Stomach (tissue), 19 donors: ENCODE measurements at places on chromosomes 4 and X. TPM values are rescaled to one million over a fixed set of nuclear protein-coding genes. Genes with fewer than 3 reads are reported as not detected.

The SEC31A gene
- 590 TPM for total RNA-seq

The BANK1 gene
- not detected for total RNA-seq

The MGARP gene
- total RNA-seq, result not detected

The PNMA5 gene
- not detected for total RNA-seq

The SH3D19 gene
- 129 TPM for total RNA-seq

The CT83 gene
- not detected for total RNA-seq

The RAI2 gene
- total RNA-seq, result 2.2 TPM

The NLGN4X gene
- 3.6 TPM for total RNA-seq

The MANBA gene
- total RNA-seq, result 27.0 TPM

The TCEAL3 gene
- 33.6 TPM for total RNA-seq

The HTN1 gene
- not detected for total RNA-seq

- no peak for DNase-seq
Observed at GRCh38 chrX:108267557-108267956, 170.7 kb downstream of the COL4A6 start.

GRCh38 chrX:30961387-30962174 is 72.5 kb upstream of the TAB3 start:
- no peak for DNase-seq

DNA sequence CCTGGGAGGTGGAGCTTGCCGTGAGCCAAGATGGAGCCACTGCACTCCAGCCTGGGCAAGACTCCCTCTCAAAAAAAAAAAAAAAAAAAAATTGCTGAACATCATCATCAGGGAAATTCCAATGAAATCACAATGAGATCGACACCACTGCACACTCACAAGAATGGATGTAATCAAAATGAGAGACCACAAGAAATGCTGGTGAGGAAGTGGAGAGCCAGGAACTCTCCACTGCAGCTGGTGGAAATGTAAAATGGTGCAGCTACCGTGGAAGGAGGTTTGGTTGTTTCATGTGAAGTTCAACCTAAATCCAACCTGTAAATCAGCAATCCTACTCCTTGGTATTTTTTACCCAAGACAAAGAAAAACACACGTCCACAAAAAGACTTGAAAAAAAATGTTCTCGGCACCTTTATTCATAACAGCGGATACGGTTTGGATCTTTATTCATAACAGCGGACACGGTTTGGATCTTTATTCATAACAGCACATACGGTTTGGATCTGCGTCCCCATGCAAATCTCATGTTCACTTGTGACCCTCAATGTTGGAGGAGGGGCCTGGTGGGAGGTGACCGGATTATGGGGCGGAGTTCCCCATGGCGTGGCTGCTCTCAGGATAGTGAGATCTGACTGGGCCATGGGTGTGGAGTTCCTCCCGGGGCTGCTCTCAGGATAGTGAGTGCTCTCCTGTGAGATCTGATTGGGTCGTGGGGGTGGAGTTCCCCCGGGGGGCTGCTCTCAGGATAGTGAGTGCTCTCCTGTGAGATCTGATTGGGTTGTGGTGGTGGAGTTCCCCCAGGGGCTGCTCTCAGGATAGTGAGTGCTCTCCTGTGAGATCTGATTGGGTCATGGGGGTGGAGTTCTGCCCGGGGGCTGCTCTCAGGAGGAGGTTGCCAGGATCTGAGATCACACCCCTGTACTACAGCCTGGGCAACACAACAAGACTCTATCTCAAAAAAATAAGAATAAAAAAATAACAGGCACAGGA is 7.7 kb downstream of the GAK start:
- no peak for DNase-seq

DNA sequence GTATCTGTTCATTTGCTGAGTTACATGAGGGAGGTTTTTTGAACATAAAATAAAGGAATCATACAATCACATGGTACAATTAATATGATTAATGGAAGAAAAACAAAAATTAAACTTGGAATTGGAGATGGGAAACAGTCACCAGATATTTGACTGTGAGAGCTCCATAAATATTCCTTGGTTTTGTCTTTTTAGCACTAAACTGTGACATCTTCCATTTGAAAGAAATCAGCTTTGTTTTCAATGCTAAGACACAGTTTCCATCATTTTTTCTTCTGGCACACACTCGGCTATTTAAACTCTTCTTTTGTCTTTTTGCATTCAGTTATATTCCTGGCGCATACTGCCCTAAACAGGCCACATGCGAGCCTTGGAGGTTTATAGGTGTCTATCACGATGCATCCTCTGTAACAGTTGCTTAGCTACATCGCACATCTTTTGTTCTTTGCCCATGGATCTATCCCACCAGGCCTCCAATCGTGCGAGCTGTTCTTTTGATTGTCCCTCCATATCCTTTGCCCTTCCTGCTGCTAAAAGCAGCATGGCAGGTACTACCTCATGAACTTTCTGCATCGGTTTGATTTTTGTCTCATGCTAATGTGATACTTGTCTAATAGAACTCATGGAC is 158.3 kb downstream of the LDB2 start:
- DNase-seq, result no peak

DNA sequence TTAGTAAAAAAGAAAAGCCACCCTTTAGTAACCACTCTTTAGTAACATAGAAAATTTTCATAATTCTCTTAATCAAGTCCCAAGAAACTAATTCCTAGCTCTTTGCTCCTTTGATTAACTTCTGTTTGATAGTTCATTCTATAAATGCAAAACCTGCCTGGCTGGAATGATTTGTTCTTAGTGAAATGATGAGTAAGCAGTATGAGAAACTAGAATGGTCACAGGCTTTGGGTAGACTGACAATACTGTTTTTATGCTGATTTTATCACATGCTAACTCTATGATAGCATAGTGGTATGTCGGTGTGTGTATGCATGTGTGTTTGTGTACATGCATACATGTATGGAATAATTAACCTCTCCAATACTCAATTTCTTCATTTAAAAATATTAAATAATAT is 81.2 kb downstream of the SYTL5 start:
- DNase-seq, result no peak

DNA sequence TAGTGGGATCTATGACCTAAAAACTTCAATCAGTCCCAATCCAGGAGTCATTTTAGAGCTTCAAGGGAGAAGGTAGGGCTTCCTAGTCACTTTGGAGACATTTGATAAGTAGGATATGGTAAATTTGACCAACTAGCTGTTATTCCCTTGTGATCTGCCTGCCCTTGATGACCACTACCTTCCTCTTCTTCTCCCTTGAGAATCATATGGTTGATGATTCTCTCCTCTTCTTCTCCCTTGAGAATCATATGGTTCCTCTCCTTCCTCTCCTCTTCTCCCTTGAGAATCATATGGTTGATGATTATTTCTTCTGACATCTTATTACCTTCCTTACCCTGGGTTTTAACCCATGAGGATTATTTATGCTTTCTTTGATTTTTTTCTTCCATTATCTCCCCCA is 482.6 kb upstream of the TENM3 start:
- no peak for DNase-seq

DNA sequence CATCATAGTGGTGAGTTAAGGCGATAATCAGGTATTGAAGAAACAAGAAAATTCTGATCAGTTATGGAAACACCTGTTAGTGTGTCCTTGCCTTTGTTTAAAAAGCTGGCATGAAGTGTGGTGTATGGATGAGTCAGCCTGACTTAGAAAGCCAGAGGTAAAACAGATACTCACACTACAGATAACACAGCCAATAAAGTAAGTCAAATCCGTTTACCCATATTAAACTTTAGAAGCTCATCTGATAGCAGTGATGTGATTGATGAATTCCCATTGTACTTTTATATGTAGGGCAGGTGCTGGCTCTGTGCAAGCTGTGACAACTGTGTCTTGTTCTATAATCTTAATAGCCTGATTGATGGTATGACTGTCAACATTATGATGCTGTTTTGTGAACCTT is 1392.7 kb upstream of the IGFBP7 start:
- DNase-seq, result no peak

DNA sequence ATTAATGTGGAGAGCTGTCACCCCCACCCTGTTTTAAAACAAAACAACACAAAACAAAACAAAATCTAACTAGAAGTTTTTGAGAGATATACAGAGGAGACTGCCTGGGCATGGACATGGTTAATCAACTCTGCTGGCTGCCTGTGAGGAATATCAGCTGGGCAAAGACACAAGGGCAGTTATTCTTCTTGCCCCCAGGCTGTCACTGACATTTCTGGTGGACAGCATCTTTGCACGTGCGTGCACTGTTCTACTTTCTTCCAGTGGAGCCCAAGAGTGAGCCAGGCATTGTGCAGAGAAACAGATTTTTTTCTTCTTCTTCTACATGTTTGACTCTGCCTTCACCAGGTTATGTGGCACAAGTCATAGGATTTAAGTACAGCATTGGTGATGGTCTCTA is 13.8 kb downstream of the IRS4 start:
- no peak for DNase-seq

DNA sequence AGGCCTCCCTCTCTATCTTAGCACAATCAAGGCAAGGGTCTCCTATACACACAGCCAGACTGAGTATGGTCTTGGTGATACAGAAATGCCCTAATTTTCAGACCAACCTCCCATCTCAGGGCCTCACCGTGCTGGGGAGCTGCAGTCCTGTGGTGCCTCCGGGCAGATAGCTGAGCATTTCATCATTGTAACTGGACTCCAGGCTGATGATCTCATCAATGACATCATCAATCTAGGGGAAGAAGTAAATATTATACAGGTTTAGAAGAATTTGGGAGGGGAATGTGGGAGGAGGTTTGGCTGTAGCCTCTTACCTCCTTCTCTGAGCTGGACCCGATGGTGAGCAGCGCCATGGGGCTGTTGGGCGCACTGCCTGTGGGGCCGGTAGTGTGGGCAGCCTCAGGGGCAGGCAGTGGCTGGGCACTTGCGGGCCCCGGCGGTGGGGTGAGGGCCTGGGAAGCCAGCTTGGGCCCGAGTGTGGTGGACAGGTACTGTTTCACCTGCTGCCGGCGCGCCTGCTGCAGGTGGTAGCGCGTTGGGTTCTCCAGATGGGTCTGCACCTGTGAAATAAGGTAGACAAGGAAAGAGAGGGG is 5.2 kb downstream of the TFE3 start:
- DNase-seq, result no peak

DNA sequence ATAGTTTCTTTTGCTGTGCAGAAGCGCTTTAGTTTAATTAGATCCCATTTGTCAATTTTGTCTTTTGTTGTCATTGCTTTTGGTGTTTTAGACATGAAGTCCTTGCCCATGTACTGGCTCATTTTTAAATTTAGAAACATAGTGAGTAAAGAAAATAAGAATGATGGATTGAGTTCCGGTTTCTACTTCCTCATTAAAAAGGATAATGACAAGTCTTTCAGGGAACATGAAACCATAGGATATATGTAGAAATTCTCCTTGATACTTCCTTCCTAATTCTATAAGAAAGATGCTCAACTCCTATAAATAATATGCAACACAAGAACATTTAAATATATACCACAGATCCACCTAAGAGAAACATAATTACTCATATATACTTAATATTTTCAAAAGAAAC is 240.9 kb downstream of the BANK1 start:
- no peak for DNase-seq

DNA sequence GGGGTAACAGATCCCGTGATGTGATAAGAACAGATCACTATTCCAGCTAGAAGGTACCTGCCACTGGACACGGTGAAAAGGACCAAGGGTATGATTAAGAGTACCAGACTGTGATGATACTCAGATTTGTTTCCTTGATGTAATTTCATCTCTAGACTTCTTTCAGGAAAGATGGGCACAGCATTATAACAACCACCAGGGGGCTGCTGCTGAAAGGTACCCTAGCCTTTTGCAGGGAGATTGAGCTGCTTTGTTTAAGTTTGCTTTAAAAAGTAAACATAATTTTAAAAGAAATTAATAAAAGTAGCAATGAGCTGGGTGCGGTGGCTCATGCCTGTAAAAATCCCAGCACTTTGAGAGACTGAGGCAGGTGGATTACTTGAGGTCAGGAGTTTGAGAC is 145.4 kb downstream of the EMCN start:
- DNase-seq, result no peak

- DNase-seq, result no peak
Observed at GRCh38 chr4:1283711-1284110, 6.0 kb upstream of the MAEA start.

DNA sequence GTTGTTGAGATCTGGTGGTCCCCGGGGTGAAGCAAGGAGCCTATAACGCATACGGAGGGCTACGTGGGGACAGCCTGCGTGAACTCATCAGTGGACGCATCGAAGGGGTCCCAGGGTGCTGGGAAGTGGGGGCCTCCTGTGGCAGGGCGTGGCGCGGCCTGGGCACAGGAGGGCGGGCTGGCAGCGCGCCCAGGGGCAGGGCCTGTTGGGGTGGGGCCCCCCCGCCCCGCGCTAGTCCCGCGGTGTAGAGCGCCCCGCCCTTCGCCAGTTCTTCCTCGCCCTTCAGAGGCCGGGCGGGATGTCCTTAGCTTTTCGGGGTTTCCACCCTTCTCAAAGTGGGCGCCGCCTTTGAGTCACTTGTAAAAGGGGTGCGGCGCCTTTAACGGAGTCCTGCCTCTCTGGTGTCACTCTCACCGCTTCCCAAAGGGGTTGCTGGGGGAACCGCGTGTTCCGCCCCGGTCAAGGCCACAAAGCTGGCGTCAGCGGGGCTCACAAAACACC is 632 bp downstream of the PLP2 start:
- DNase-seq, result peak; percentile 86

GRCh38 chrX:105706041-105706440 is 116.3 kb upstream of the NRK start:
- DNase-seq, result no peak

- DNase-seq, result peak; percentile 40
Observed at GRCh38 chr4:1194010-1194900, 21.9 kb upstream of the SPON2 start.

DNA sequence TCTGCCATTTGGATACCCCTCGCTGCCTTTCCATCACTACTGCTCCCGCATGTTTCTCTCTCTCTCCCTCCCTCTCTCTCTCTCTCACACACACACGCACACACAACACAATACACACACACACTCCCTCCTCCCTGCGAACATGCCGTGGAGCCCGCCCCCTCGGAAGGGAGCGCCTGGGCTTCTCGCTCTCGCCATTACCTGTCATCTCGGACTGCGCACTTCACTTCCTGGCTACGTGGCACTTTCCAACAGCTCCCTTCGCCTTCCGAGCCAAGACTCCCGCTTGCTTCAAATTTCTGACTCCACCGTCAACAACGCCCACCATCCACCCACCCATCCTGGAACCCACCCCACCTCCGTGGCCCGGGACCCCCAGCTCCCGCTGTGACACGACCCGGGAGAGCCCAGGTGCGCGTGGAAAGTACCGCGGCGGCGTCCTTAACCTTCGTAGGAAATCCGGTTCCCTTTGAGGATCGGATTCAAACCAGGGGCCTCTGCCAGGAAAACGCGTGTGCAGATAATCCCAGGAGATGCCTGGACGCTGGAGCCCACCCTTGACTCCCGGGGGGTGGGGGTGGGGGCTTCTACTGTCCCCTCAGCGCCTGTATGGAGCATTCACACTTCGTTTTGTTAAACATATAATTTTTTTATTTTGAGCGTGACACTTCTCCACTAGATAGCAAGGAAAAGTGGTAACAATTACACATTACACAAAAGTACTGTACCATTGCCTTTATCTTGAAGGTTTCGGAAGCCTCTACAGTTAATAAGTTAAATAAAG is 12.5 kb downstream of the ARX start:
- no peak for DNase-seq

DNA sequence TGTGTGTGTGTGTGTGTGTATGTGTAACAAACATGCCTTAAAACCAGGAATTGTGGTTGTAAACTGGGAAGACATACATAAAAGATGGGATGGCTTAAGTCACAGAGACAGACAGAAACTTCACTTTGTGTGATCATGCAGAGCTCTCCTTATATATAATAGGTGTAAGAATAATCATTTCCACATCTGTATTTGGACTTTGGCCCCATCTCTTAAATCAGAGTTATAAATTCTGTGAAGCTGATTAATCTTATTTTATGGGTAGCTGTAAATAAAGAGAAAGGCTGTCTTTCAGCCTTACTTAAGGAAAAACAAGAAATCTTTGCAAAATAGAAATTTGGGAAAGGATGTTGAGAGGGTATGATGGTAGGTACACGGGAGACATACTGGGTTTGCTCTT is 174.6 kb upstream of the PITX2 start:
- DNase-seq, result no peak
